Midbrain (tissue), 1 donor: ENCODE measurements at places on chromosomes 12 and 14.

DNA sequence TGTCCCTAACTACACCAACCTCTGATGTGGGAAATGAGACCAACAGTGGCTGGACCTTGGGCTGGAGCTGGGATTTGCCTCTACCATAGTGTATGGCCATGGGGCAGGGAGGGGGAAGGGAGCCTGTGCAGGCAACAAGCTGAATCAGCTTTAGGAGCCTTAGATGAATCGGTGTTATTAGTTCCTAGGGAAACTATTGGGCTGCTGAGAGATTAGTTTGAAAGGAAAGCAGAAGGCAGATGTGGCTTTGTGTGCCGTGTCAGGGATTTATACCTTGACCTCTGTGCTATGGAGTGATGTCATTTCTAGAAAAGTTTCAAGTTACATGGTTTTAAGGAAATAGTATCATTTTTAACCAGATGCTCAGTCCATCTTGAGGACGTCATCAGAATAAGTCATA, 19.5 kb upstream of the GAS2L3 start:
- DNase-seq, result no peak

- DNase-seq, result no peak
Observed at GRCh38 chr14:23057757-23058653, 685 bp upstream of the CDH24 start.

DNA sequence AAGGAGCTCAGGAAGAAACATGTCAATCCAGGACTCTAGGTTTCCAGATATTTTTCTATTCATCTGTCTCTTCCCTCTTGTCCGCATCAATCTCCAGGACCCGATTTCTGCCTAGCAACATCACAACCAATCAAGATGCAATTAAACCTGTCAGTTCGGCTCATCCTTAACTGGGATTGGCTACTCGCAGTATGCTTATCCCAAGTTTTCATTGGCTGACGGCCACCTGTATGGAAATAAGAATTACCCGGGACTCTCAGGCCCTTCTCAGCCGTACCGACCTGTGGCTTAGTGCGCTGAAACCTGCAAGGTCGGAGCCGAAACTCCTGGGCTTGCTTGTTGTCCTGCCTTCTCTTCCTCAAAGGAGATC, 20.4 kb upstream of the ATP5MC2 start:
- peak; percentile 89 for DNase-seq

DNA sequence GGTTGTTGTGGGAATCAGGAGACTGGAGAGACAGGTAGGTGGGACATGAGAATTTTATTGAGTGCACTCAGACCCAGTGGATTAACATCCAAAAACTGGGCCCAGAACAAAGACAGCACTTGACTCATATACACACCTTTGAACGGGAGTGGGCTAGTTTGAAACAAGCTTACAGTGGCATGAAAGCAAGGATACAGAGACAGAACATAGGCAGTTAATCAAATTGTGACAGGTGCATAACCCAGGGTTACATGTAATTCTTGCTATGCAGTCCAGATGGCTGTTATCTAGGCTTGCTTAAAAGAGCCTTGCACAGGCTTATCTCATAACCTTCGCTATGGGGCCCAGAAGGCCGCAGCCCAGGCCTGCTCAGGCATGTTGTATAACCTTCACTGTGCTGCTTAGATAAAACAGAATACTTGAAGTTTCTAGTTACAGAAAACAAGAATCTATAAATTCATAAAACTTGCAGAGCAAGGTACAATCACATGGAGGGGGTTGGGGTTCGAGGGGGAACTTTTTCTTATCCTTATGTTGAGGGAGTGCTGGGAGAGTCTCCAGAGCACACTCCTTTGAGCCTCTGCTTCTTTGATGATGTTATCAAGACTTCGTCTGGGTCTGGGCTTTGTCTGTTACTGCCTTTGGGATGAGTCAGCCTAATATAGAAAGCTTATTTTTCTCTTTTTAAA, 81.7 kb downstream of the TNFAIP2 start:
- no peak for DNase-seq

DNA sequence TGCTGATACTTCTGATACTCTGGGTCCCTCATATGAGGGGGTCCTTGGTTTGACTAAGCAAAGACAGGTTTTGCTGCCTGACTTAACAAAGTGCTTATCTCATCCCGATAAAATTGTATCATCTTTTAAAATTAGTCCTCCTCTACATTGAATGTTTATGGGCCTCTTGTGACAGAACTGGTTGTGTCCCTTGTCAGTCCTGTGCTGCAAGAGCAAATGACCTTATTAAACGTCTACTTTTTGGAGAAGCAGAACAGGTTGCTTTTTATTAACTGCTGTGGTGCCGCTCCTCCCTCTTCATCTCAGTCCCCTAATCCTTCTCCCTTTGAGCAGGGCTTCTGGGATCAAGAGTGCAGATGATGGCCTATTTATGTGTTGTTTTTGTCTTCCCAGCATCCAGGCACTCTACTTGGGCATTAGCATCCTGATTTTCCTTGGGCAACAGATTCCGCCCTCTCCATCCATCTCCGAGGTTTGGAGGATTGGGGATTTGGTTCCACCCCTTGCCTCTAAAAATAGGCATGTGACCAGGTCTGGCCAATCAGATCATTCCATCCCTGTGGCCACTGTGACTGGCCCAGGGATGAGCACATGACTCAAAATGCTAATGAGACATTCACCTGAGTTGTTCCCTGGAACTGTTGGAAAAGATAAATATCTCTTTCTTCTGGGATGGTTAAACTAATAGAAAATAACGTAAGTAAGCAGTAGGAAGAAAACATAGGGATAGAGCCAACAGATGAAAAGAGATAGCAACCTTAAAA, 2.9 kb upstream of the DENR start:
- DNase-seq, result no peak

DNA sequence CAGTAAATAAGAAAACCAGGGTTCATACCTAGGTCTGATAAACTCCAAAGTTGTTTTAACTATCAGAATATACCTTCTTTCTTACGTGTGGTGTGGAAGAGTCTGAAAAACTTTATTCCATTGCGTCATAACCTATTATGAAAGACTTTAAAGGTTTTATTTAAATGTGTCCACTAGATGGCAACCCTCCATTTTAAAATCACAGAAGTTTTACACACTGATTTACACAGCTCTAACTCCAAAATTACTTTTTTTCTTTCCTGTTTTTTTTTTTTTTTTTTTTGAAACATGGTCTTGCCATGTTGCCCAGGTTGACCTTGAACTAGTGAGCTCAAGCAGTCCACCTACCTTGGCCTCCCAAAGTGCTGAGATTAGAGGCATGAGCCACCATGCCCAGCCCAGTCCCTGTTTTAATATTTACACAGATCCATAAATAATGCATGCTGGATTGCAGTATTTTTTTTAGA, 17.3 kb upstream of the TMPRSS12 start:
- peak; percentile 70 for DNase-seq

GRCh38 chr14:68896132-68896531, 83.0 kb downstream of the ACTN1 start:
- no peak for DNase-seq

- no peak for DNase-seq
Observed at GRCh38 chr14:100004392-100004791, 60.8 kb upstream of the EVL start.

DNA sequence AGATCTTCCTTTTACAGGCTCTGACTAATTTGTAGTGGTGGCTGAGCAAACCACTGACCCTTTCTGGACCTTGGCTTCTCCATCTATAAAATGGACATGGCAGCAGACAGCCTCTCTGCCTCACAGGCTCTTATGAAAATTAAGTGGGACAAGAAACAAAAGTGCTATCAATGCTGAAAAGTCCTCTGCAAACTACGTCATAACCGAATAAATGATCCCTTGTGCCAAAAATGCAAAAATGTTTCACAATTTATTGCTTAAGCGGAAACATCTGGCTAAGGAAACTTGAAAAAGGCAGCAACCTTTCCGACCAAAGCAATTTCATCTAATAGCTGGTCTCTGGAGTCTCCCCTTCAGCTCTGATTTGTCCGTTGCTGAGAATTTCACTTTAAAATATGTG, 108.5 kb upstream of the PLXNC1 start:
- DNase-seq, result no peak

DNA sequence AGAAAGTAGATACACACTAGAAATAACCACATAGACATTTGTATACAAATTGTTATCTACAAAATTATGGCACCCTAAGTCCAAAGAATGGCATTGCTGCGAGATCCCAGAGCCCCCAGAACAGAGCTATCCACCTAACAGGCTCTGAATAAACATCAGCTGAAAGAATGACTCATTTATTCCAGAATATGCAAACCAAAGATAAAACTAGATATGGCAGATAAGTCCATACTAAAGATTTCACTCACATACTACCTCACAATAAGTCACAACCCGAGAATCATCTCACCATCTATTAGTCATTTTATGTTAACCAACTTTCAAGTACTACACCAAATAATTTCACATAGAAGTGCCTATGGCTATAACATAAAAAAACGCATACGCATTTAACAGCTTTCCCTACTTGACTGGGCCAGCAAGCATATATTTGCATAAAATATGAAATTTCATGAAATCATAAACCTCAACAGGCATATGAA, 5.6 kb downstream of the CNIH1 start:
- no peak for DNase-seq

DNA sequence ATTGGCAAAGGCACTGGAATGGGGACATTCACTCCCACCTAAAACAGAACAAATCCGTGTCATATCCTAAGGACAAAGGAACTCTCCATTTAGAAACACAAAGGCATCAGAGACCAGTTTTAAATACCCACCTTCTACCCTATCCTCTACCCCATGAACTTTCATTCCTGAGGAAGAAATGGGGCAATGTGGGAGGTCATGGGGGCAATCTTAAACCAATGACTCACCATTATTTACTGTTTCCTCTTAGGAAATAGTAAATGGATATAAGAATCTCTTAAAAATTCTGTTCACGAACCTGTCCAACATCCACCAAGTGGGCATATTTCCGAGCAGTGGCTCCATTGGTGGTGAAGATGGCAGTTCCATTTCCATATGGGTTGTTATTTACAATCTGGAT, 19.4 kb downstream of the ALDH6A1 start:
- no peak for DNase-seq

- DNase-seq, result no peak
Observed at GRCh38 chr12:44618946-44619345, 257.2 kb downstream of the NELL2 start.

- no peak for DNase-seq
Observed at GRCh38 chr12:21413369-21414277, 23.8 kb upstream of the PYROXD1 start.

GRCh38 chr14:29102996-29103395, 336.4 kb downstream of the FOXG1 start:
- DNase-seq, result no peak

GRCh38 chr14:103492156-103492925, 30.3 kb downstream of the CKB start:
- no peak for DNase-seq

DNA sequence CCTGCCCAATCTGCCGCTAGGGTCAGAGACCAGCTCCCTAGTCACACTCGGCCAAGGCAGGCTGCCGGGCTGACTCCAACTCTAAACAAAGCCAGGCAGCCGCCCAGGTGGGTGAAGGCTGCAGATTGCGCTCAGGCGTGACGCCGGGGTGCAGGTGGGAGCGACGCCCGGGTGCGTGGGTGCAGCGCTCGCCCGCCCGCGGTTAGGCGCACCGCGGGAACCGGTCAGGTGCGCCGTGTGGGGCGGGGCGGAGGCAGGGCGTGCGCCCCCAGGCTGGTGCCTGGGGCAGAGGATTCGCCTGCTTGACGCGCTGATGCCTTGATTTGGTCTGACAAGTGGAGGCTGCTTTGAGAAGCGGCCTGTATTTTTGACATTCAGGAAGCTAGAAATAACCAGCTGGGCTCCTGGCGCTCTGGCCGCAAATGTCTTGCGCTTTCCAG, 126.7 kb upstream of the HIF1A start:
- no peak for DNase-seq

- no peak for DNase-seq
Observed at GRCh38 chr14:97113339-97113738, 316.2 kb downstream of the VRK1 start.

GRCh38 chr12:102232036-102232435, 34.4 kb upstream of the PMCH start:
- DNase-seq, result no peak

DNA sequence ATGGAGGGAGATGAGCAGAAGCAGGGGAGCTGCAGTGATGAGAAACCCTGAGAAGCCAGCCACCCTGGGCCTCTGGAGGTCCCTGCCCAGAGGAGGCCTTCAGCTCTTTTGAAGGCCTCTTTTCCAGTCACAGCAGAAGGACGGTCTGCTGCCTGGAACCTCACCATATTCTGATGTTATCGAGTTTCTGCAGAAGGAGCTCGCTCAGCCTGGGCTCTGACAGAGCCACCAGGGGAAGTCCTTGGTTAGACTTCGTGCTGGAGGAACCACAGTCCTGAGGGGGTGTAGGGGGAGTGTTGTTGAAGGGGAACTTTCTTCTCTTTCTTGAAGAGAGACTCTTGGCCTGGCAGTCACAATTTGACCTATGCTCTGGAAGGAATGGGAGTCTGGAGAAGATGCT, 25.1 kb upstream of the BATF start:
- no peak for DNase-seq

- no peak for DNase-seq
Observed at GRCh38 chr12:118514297-118514696, 137.9 kb downstream of the SUDS3 start.

DNA sequence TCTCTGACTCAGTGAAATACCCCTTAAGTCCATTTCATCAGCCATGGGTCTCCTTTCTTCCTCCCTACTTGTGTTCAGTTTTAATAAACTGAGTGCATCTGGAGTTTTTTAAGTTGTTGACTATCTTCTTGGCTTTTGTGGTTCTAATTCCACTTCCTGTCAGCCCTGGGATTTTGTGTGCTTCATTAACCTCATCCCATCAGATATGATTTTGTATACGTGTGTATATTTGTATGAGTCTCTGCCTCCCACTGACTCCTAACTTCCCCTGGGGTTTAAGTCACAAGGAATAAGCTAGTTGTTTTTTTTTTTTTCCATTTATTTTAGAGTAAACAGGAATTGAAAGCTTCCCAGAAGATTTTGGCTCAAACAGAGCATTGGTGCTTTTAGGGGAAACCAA, 62.7 kb downstream of the TTLL5 start:
- no peak for DNase-seq

DNA sequence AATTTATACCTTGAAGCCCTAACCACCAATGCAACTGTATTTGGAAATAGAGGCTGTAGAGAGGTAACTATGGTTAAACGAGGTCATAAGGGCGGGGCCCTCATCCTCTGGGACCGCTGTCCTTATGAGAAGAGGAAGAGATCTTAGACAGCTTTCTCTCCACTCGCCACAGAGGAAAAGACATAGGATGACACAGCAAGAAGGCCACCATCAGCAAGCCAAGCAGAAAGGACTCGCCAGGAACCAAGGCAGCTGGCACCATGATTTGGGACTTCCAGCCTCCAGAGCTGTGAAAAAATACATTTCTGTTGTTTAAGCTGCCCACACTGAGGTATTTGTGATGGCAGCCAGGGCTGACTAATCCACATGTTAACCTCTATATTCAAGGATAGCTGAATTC, 30.4 kb upstream of the BCAT1 start:
- no peak for DNase-seq

GRCh38 chr12:49187184-49187583, 1.7 kb downstream of the TUBA1A start:
- peak; percentile 95 for DNase-seq
